MCF 10A (cell line): ENCODE measurements at places on chromosomes 5 and 9. TPM values are rescaled to one million over a fixed set of nuclear protein-coding genes. Genes with fewer than 3 reads are reported as not detected.

- DNase-seq = no peak
Measured at GRCh38 chr5:17046320-17046719, 110.2 kb upstream of the MYO10 start.

DNA sequence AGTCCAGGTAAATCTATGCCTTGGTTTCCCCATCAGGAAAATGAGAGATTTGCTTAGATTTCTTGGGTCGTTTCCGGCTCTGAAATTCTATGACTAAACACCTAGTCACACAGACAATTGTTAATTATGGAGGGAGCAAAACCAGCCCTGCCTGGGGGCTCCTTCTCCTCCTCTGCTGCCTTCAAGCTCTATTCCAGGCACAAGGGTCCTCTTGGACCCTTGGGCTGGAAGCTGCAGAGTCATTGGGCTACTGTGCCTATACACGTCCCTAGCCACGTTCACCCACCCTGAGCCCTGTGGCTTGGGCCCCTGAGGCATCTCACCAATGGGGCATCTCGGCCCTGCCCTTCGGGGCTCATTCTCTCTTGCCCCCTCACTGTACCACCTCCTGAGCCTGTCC is 73.8 kb upstream of the TBC1D2 start:
- DNase-seq = no peak

Gene PCDHGB2
- total RNA-seq = 0.61 and 0.88 TPM in 2 replicates

DNA sequence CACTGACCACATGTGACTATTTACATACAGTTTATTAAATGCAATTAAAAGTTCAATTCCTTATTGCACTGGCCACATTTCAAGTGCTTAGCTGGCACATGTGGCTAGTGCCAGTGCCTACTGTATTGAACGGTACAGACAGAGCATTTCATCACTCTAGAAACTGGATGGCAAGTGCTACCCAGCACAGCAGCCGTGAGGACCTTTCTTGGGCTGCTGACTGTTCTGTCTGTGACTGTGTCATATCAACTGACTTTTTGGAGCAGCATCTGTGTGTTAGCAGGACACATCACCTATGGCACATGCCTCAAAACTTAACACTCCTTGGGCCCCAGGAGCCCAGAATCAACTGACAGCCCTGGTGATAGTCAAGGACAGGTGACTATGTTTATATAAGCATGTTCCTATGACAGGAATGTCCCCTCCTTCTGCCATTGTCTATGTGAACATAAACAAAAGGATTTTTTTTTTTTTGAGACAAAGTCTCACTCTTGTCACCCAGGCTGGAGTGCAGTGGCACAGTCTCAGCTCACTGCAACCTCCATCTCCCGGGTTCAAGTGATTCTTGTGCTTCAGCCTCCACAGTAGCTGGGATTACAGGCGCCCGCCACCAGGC is 8.9 kb downstream of the IRF1 start:
- no peak for DNase-seq

- DNase-seq = peak; percentile 68
Measured at GRCh38 chr5:169945831-169946261, 34.4 kb downstream of the INSYN2B start.

- DNase-seq = peak; percentile 56
Measured at GRCh38 chr5:159552751-159553150, 222.5 kb upstream of the IL12B start.
